Right lobe of liver (tissue), 6 donors: ENCODE measurements at places on chromosomes 1 and 21.
A peak's percentile ranks its signal among the peaks of the same experiment; 100 is the strongest.

DNA sequence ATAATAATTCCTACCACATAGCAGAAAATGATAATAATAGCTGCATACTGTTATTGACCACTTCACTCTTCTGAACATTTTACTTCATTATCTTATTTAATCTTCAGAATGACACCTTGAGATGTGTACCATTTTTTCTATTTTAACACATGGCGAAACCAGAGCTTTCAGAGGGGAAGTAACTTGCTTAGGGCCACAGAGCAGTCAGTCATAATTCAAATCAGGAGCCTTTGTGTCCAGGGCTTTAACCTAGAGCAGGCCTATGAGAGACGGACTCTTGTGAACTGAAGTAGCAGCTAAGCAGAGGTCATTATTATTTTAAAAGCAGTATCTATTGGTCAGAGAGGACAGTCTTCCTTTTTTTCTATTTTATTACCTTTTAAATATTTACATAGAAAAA, 114.0 kb downstream of the ROR1 start:
- no peaks in the 10 kb centered on the region for H3K36me3 ChIP-seq
- H3K4me1 ChIP-seq: no peaks in the 10 kb centered on the region
- no peaks in the 10 kb centered on the region for H3K27me3 ChIP-seq
- no peak overlapping the region for H3K4me3 ChIP-seq
- DNase-seq: no peak
- H3K27ac ChIP-seq: no peak overlapping the region

DNA sequence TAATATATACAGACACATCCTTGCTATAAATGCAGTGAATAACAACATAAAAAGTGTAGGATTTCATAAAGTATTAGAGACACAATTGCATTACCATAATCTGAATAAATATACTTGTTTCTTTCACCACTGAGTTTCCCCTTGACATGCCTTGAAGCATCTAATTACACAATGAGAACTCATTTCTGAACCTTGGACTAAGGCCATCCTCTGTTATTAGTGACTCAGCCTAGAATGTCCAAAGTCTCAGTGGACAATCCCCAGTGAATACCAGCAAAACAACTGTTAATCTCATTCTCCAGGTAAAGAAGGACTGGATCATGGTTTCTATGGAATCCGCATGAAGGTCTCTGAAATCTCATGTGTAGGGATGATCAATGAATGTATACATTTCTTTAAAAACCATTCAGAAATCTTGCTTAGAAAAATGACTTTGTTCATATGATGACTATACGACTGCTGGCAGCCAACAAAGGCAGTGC, at the start of gene OR2L5:
Gene OR2L5, plus strand, starts transcription at position 432 of the 482 bp plus-strand sequence. CDS start 8,288 bp downstream, outside the sequence.
- H3K27me3 ChIP-seq: no peaks in the 10 kb centered on the region
- H3K27ac ChIP-seq: no peak within 1 kb of the TSS

DNA sequence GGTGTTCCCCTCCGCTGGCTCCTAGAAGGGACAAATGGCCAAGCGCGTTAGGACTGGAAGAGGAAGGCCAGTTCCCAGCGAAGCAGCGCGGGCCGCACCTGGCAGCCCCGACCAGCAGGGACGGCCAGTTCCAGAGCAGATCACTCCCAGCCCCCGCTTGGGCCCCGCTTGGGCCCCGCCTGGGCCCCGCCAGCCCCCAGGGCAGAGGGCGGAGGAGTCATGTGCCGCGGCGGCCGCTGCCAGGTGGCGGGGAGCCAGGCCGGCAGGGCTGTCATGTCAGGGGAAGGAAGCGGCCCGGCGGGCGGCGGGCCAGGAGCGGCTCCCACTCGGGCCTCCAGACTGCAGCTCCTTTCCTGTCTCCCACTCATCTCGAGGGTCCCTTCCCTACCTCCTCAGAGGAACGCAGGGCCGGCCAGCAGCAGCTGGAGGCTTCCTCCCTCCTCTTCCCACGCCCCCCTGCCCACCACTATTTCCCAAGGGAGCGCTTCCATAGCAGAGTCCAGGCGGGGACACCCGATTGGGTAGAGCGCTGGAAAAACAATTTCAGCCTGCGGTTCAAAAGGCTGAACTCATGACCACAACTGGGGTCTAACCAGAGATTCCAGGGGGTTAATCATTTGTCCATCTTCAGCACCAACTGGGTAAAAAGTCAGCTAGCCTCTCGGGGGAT, 16.5 kb downstream of the ZNF697 start:
- no peaks in the 10 kb centered on the region for H3K36me3 ChIP-seq
- no peaks in the 10 kb centered on the region for H3K4me1 ChIP-seq
- H3K27me3 ChIP-seq: no peaks in the 10 kb centered on the region
- peak; percentile 89 for DNase-seq
- H3K4me3 ChIP-seq: peak overlapping the region; percentile 38

GRCh38 chr1:243819438-243819839, 30.6 kb downstream of the AKT3 start:
- no peaks in the 10 kb centered on the region for H3K36me3 ChIP-seq
- H3K27me3 ChIP-seq: no peaks in the 10 kb centered on the region
- H3K4me3 ChIP-seq: no peak overlapping the region
- H3K4me1 ChIP-seq: no peaks in the 10 kb centered on the region
